ENCODE measurements at places on chromosomes 7 and 10. TPM values are rescaled to one million over a fixed set of nuclear protein-coding genes. Genes with fewer than 3 reads are reported as not detected.

CLRN3 gene
- not detected for total RNA-seq

CALHM3 gene
- not detected for total RNA-seq

ACSM6 gene
- not detected for total RNA-seq

PAOX gene
- total RNA-seq = 12.0 TPM

Data from gastroesophageal sphincter (tissue), 4 donors.